ENCODE measurements at places on chromosomes 6 and 20.

DNA sequence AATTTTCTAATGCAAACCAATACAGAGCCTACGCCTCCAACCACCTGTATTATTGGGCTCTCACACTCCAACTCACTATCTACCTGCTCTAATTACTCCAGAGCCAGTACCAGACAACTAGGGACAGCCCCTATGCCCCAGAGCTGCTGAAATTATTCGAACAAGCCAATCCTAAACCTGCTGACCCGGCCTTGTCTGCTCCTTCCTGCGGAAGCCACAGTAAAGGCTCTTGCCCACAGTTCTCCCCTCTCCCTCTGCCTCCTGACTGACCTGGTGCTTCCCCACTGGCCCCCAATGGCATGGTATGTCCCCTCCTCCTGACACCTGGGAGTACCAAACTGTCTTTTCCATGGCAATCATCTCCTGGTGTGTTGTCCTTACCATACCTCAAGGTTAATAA, 4.1 kb upstream of the TOX2 start:
- DNase-seq = no peak

- DNase-seq = no peak
Measured at GRCh38 chr6:168052291-168052891, 26.6 kb downstream of the FRMD1 start.

DNA sequence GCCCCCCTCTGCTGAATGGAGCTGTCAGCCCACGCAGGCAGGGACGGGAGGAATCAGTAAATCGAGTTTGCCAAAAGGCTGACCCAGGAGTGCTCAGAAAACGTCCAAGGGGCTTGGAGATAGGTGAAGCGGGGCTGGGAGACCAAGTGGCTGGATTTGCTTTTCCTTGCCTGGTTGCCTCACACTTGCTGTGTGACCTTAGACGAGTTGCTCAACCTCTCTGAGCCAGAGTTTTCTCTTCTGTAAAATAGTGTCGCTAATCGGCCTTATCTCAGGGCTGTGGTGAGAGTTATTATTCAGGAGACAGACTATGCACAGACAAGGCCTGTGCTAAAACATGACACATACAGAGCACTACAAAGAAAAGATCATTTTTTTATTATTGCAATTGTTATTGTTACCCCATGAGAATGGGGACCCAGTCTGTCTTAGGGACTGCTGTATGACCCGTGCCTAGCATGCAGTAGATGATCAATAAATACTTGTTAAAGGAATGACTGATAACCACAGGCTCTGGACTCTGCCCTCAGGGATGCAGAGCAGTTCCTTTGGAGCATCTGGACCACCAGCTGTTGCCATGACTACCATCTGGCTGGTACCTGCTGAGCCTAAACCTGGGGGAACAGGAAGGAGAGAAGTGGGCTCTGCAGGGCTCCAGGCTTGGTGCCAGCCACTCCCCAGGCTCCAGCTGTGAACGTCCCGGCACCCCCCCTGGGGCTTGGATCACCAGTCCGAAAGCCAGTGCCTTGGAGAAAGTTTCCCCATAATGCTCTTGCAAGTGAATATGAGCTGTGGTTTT, 901 bp downstream of the KCNK15 start:
- DNase-seq = peak; percentile 89

DNA sequence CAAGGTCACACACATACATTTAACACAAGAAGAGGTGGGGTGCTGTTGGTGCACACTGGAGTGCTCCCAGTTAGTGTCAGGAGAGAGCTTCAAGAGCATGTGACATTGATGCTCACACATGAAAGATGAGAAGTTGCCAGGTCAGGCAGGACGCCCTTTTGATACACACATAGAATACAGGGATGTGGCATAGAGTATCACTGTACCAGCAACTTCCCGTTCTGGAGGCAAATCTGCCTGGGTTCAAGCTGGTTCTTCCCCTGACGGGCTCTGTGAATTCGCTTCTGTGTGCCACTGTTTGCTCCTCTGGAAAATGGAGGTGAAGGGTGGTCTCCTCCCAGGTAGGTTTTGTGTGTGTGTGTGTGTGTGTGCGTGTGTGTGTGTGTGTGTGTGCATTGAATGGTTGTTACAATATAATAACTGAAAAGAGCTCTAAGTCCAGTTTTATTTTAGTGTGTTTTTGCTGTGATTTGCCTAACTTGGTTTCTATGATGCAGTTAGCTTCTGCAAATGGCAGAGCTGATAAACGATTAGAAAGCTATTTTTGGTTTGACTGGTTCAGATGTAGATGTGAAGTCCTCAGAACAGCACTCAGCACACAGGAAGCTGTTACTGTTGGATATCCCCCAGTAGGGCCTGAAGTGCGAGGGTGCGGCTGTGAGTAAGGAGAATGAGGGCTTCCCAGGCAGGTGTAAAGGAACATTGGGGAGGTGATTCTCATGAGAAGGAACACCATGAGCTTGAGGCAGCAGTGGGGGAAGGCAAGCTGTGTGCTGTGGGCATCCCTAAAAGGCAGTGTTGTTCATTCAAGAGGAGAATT, 53.4 kb downstream of the HIVEP1 start:
- no peak for DNase-seq

DNA sequence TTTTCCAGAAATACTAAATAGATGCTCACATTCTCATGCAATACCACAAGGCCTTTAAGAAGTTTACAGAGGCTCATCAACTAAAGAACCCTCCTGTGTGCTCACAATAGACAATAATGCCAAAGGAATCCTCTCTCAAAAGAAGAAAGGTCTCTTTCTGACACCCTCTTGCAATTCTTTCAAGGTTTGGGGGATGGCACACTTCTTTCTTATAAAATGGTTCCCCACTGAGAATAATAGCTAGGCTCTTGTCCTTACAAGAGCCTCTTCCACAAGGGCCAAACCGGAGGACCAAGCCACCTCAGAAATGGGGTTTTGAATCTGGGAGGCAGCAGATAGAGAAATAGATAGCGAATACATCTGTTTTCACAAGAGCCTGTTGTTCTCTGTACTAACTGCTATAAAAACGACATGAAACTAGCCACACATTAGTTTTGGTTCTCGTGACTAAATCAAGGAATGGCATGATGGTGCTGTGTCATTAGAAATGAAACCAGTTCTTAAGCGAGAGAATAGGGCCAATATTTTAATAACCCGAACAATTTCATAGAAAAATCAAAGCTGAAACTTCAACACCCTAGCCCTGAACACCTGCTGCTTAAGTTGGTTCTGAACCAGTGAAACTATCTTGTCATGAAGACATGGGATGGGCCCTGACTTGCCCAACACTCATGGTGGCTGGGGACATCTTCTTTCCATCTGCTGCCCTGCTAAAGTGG, 81.1 kb downstream of the PRDM1 start:
- DNase-seq = no peak

GRCh38 chr20:63658749-63659187, 656 bp downstream of the RTEL1 start:
- DNase-seq = no peak

GRCh38 chr6:149888659-149889058, 9.3 kb downstream of the RAET1E start:
- no peak for DNase-seq

- no peak for DNase-seq
Measured at GRCh38 chr6:81694207-81694606, 58.3 kb downstream of the TENT5A start.

GRCh38 chr6:130775411-130776012, 51.7 kb upstream of the SMLR1 start:
- DNase-seq = no peak

Measured in NCI-H1092 (cell line).